ENCODE measurements at places on chromosomes 6 and 20. TPM values are rescaled to one million over a fixed set of nuclear protein-coding genes. Genes with fewer than 3 reads are reported as not detected.

CARMIL1 gene
- total RNA-seq: 21.7 TPM

DNA sequence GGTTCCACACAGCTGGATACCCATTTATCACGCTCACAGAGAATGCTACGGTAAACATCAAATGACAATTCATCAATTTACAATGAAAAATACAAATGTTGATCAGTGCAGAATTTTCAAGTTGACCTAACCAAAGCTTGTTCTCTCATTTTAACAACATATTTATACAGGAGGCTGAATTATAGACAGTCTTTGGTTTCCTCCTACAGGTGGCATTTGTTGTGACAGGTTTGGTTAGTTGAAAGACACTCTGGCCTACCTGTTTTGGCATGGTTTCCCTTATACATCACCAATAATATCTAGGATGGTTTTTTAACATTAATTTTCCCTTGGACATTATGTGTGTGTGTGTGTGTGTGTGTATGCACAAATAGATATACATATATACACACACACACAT lies 642.5 kb upstream of the MMS22L start:
- no peak for DNase-seq

DNA sequence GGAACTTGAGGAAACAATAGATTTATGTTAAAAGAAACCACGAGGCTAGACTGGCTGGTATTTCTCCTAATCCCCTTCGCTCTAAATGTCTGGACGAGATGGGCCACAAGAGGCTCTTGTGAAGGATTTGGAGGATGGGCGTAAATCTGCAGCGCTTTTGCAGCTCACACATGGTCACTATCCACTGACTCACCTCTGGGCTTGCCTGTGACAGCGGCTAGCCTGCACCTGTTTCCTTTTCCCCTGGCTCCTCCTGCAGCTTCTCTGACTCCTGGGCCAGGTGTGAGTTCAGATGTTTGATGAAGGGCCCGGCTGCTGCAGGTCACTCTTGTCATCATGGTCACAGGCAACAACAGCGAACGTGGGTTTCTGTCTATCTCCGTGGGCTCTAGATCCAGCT lies 629.4 kb downstream of the CBLN4 start:
- no peak for DNase-seq

- DNase-seq: no peak
Observed at GRCh38 chr6:151464702-151465101, 12.8 kb upstream of the RMND1 start.

GRCh38 chr6:141587482-141588266 lies 545.1 kb upstream of the GJE1 start:
- DNase-seq: no peak

GFRAL gene
- not detected for total RNA-seq

DNA sequence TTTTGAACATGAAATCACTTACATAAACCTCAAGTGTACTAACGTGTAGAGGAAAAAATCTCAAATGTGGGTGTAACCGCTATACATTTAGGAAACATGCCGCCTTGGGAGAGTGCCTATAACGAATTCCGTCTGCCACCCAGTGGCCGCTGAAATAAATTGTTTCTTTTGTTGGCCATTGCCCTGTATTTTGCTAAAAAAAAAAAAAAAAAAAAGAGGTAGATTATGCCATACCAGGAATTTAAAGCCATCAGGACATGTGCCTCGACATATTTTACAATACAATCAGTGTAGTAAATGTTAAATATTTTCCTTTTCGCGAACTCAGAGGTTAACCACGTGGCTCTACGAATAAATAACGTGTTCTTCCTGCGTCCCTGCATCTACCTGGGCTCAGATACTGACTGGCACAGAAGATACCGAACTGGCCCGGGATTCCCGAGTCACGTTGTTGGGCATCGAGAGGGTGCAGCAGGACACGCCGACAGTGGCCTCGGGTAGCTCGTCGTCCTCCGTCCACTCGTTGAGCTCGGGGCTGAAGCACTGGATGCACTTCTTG lies 14.3 kb downstream of the KLHL31 start:
- peak; percentile 72 for DNase-seq

DNA sequence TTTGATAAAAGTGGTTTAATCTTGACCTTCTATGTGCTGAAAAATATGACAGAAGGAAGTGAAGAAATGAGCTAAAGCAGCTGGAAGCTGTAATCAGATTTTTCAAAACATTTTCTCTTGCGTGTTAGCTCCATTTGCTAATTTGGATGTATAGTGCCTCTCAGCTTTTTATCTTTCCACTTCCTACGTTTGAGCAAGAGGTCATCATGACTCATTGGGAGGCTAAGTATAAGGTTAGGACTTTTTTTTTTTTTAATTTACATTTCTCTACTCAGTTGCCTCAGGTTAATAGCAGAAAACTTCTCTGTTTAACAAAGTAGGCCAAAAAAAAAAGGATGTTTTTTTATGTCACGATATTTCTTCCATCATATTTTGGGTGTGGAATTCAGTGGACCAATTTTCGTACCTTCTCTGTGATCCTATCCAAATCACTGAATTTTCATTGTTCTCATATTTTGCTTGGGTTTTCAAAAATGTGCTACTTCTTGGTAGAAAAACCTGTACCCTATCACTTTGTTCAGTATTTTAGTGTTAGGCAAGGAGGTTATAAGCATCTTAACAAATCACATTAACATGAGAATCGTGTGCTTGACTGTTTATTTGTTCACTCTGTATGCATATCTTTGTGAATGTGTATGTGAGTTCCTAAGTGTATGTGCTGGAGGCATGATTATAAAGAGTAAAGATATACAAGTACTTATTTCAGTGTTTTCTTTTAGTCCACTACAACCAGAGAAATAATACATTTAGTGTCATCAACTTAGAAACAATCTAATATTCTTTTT lies 1028.3 kb upstream of the EYS start:
- no peak for DNase-seq

BLOC1S5 gene
- total RNA-seq: 12.0 TPM

DNA sequence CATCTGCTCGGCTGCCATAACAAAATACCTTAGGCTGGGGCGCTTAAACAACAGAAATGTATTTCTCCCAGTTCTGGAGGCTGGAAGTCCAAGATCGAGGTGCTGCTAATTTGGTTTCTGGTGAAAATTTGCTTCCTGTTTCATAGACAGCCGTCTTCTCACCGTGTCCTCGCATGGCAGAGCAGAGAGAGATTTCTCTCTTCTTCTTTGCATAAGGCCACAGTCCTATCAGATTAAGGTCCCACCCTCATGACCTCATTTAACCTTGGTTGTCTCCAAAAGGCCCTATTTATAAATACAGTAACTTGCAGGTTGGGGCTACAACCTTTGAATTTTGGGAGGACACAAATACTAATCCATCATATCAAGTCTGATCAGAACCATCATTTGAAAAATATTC lies 544.3 kb downstream of the KIF16B start:
- no peak for DNase-seq

GRCh38 chr6:27228963-27229477 lies 18.5 kb upstream of the PRSS16 start:
- DNase-seq: no peak

GRCh38 chr20:16975682-16976081 lies 227.5 kb downstream of the OTOR start:
- no peak for DNase-seq

GRCh38 chr6:45480752-45481415 lies 103.2 kb upstream of the SUPT3H start:
- no peak for DNase-seq

DNA sequence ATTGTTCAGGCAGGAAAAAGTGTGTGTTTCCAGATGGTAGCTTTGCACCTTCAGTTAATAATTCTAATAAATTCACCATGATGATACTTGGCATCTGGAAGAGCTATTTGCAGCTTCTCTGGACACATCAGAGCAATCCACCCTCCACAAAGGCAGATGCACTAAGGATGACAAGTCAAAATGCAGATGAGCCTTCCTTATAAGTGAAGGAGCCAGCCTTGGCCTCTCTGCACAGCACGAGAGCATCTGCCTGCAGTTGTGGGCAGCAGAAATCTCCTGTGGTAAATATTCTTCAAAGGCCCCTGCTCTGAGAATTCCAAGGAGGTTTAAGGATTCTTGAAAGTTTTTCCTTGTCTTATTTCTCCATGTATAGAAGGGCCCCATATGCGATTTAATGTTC lies 6.9 kb upstream of the POM121L2 start:
- DNase-seq: no peak

DNA sequence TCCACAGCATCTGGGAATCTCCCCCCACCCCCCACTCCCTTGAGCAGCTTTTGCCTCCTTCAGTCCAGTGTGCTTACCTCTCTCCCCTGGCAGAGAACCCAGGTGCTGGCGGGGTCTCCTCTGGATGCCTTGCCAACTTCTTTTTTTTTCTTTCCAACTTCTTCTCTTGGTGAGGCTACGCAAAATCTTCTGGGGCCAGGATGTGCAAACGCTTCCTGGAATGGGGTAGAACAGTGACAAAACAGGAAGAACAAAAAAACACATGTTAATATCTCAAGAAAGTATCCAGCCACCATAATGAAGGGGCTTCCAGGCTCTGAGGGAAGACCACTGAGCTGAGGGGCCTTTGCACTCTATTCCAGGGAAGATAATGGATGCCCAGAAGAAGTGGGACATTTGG lies 53.9 kb upstream of the DDR1 start:
- DNase-seq: no peak

NR2E1 gene
- not detected for total RNA-seq

GRCh38 chr20:46243707-46244628 lies 64.3 kb downstream of the CDH22 start:
- DNase-seq: no peak

- DNase-seq: no peak
Observed at GRCh38 chr6:159089443-159089842, 44.7 kb upstream of the TAGAP start.
